ENCODE measurements at places on chromosomes 6 and 20. TPM values are rescaled to one million over a fixed set of nuclear protein-coding genes. Genes with fewer than 3 reads are reported as not detected.

ANKEF1 gene
- total RNA-seq: 1.9 TPM

ARFGEF3 gene
- 1.7 TPM for total RNA-seq

TMEM239 gene
- not detected for total RNA-seq

CAPN11 gene
- not detected for total RNA-seq

LYRM4 gene
- 14.4 TPM for total RNA-seq

OTOR gene
- total RNA-seq: not detected

CD93 gene
- total RNA-seq: 1.00 TPM

CTSA gene
- total RNA-seq: 50.4 TPM

MEP1A gene
- total RNA-seq: not detected

BTBD3 gene
- 20.9 TPM for total RNA-seq

PARD6B gene
- total RNA-seq: 3.5 TPM

VIP gene
- not detected for total RNA-seq

CCM2L gene
- total RNA-seq: under 0.01 TPM

NKX2-2 gene
- not detected for total RNA-seq

ZNF165 gene
- total RNA-seq: 0.77 TPM

TENT5A gene
- 56.0 TPM for total RNA-seq

BPIFA3 gene
- not detected for total RNA-seq

BNIP5 gene
- total RNA-seq: not detected

TRIM31 gene
- total RNA-seq: not detected

AHI1 gene
- total RNA-seq: 26.6 TPM

SYNDIG1 gene
- 0.33 TPM for total RNA-seq

OR2H1 gene
- total RNA-seq: not detected

HSPA1L gene
- 0.89 TPM for total RNA-seq

PRDM13 gene
- under 0.01 TPM for total RNA-seq

APMAP gene
- total RNA-seq: 122 TPM

SNX9 gene
- total RNA-seq: 71.4 TPM

GATA5 gene
- total RNA-seq: 0.50 TPM

RFX6 gene
- total RNA-seq: not detected

CAGE1 gene
- total RNA-seq: 0.11 TPM

NOP56 gene
- total RNA-seq: 205 TPM

PLCB4 gene
- 2.1 TPM for total RNA-seq

TUBB2B gene
- total RNA-seq: 0.89 TPM

KCNQ5 gene
- 1.00 TPM for total RNA-seq

FAM229B gene
- total RNA-seq: 23.1 TPM

FRMD1 gene
- under 0.01 TPM for total RNA-seq

MEI4 gene
- total RNA-seq: not detected

RAB5IF gene
- total RNA-seq: 65.6 TPM

VARS2 gene
- 21.5 TPM for total RNA-seq

CASS4 gene
- total RNA-seq: 0.77 TPM

Data from uterine smooth muscle cell (primary cell).